A172 (cell line): ENCODE measurements at places on chromosomes 1 and 21. TPM values are rescaled to one million over a fixed set of nuclear protein-coding genes. Genes with fewer than 3 reads are reported as not detected.

The TMEM35B gene
- 19.7 and 30.6 TPM in 2 replicates for total RNA-seq

The SWT1 gene
- 6.2 TPM in 2 replicates for total RNA-seq

The HSF2BP gene
- total RNA-seq: 8.8 and 9.1 TPM in 2 replicates

DNA sequence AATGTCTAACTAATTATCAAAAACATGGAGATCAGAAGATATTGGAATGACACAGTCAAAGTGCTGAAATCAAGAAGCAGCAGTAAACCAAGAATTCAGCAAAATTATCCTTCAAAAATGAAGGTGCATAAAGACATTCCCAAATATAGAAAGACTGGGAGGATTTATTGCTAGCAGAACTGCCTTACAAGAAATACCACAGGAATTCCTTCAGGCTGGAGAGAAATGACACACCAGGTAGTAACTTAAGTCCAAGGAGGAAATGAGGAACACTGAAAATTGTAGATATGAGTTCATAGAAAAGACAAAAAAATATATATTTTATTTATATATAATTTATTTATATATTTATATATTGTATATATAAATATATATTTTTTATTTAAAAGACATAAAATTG is 217.2 kb downstream of the RPS6KC1 start:
- DNase-seq: peak; percentile 65

DNA sequence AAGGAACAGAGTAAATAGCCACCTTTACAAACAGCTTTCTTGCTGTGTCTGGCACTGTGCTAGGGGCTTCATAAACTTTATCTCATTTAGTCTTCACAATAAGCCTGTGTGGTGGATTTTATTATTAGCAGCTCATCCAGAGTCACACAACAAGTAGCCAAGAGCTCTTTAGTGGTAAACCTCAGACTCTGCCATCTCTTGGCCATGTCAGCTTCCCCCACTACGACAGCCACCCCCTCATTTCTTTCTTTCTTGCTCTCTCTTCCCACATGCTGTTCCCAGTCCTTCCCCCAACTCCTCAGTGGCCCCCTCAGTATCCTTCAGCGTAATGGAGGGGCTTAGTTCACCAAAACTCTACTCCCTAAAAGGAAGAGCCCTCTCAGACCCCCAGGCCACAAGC is 1.2 kb upstream of the ZNF683 start:
- DNase-seq: no peak

DNA sequence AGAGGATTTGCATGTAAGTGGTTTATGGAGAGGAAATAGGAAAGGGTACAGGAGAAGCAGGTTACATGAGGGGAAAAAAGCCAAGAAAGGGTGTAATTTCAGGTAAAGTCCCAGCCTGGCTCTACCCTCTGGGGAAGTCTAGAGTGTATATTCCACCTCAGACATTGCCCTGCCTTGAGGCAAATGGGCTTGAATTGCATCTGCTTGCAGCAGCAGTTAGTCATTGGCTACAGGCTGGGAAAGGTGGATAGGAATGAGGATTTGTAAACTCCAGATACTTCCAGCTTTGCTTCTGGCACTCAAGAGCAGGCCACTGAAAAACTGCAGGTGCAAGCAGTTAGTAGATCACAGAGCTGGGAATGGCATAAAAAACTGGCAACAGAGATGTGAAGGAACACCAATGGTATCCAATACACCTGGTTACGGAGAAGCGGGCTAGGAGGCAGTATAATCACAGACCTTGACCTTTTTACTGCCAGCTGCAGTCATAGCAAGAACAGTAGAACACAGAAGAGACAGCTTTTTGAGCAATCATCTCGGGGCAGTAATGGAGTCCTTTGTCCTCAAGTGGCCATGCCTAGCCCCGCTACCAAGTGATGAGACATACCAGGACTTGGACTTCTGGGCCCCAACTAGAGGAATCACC is 226.9 kb upstream of the NRIP1 start:
- DNase-seq: no peak

DNA sequence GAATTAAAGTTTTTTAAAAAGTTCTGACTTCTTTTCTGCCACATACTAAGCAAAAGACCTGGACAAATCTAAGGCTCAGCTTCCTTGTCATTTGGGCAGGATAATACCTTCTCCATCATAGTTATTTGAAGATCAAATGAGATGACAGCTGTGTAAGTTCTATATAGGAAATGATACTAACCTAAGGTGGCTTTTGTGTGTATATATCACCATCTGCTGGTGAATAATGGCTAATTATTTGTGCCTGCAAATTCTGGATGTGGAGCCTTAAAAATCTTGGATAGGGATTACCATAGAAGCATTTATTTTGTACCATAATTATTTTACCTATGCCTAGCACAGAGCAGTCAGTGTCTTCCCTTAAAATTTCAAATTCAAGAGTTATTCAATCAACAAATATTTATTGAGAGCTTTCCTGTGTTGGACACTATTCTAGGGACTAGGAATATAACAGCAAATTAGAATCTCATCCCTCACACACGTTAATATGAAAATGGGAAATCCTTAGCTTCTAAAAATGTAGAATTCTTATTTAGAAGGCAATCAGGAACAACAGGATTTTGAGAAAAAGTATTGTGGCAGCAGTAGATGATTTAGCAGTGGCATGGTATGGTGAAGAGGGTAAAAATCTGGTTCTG is 89.8 kb downstream of the TMEM200B start:
- DNase-seq: peak; percentile 15
